ENCODE measurements at places on chromosomes 4 and X. TPM values are rescaled to one million over a fixed set of nuclear protein-coding genes. Genes with fewer than 3 reads are reported as not detected.

Gene NOX1
- total RNA-seq, result not detected

Gene DCAF8L2
- total RNA-seq, result not detected

Gene S100P
- total RNA-seq, result 15.7 TPM

Gene SFRP2
- total RNA-seq, result 2.4 TPM

Gene CD38
- 0.49 TPM for total RNA-seq

Gene NHSL2
- total RNA-seq, result 1.0 TPM

Gene SPATA18
- total RNA-seq, result 3.7 TPM

Gene SPOCK3
- total RNA-seq, result 0.35 TPM

Gene PAGE5
- not detected for total RNA-seq

Gene BMPR1B
- 2.4 TPM for total RNA-seq

- no peaks in the 10 kb centered on the region for H3K4me1 ChIP-seq
- DNase-seq, result no peak
- no peak overlapping the region for H3K27ac ChIP-seq
- H3K27me3 ChIP-seq, result no peaks in the 10 kb centered on the region
Measured at GRCh38 chr4:33551244-33551643, 2693.1 kb downstream of the ARAP2 start.

GRCh38 chr4:185508181-185508580, 27.1 kb downstream of the PDLIM3 start:
- H3K27ac ChIP-seq, result no peak overlapping the region
- H3K4me3 ChIP-seq, result no peak overlapping the region
- H3K27me3 ChIP-seq, result no peaks in the 10 kb centered on the region
- no peak for DNase-seq
- H3K4me1 ChIP-seq, result no peaks in the 10 kb centered on the region

DNA sequence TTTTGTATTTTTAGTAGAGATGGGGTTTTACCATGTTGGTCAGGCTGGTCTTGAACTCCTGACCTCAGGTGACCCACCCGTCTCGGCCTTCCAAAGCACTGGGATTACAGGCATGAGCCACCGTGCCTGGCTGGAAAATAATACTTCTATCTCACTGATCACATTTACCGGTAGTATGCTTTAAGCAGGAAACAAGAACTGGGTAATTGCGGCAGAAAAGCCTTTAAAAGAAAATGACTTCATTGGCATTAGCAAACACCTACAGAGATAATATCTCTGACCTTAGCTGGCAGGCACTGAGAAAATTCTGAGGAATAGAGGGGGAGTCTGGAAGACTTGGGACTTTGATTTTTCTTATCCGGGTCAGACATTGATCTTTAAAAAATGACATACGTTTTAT, 78.5 kb downstream of the SHROOM3 start:
- H3K4me1 ChIP-seq, result peaks cover 12% of the 10 kb centered on the region
- no peak for DNase-seq
- H3K27me3 ChIP-seq, result no peaks in the 10 kb centered on the region
- no peaks in the 10 kb centered on the region for H3K36me3 ChIP-seq

GRCh38 chr4:135731682-135732081, 1530.1 kb upstream of the PABPC4L start:
- H3K36me3 ChIP-seq, result no peaks in the 10 kb centered on the region
- no peak for DNase-seq
- H3K27me3 ChIP-seq, result no peaks in the 10 kb centered on the region

DNA sequence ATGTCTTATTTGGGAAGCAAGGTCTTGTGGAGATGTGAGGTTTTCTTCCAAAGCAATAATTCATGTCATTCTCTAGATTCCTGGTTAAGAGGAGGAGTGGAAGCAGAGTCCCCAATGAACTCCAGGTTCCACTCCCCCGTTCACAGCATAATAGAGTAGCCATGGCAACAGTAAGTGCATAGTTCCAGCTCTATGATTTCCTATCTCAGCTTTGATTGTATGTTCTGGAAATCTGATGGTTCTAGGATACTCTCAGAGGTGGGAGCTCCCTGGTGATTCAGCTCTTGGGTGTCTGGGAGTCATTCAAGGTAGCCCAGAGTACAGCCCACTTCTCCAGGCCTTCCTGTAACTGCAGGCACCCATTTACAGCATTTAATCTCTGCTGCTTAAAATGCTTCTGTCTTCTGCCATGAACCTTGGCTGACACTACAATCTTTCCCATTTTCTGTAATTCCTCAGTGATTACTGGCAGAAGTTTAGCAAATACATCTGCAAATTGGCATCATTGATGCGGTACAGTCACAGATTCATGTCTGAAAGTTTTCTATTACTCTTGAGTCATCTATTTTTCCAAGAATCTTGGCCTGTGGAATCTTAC, 242.0 kb downstream of the MAPK10 start:
- H3K27ac ChIP-seq, result no peak overlapping the region
- no peak for DNase-seq
- H3K27me3 ChIP-seq, result no peaks in the 10 kb centered on the region

DNA sequence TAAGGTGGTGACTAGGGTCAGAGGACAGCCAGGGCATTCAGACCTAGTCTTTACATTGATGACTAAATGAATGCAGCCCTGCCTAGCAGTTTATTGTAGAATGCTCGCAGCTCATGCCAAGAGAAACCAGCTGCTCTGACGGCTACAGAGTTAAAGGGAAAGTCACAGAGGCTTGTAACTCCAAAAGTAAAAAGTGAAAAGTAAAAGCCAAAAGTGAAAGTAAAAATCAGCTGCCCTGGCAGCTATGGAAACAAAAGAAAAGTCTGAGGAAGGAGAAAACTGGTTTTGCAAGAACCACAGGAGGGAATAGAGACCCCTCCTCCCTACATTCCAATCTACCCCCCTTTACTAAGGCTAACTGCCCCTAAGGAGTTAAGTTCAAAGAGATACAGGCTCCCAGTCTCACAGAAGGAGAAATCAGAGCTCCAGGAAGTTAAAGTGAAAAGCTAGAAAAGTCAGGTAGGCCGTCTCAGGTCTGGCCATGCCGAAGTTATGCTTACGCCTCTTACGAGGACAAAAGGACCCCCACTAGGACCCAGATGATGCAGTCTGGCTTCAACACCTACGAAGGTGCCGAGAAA, 6.0 kb downstream of the GAGE10 start:
- peak overlapping the region; percentile 63 for H3K27ac ChIP-seq
- H3K4me1 ChIP-seq, result no peaks in the 10 kb centered on the region
- no peaks in the 10 kb centered on the region for H3K27me3 ChIP-seq
- H3K4me3 ChIP-seq, result no peak overlapping the region
- H3K36me3 ChIP-seq, result no peaks in the 10 kb centered on the region

DNA sequence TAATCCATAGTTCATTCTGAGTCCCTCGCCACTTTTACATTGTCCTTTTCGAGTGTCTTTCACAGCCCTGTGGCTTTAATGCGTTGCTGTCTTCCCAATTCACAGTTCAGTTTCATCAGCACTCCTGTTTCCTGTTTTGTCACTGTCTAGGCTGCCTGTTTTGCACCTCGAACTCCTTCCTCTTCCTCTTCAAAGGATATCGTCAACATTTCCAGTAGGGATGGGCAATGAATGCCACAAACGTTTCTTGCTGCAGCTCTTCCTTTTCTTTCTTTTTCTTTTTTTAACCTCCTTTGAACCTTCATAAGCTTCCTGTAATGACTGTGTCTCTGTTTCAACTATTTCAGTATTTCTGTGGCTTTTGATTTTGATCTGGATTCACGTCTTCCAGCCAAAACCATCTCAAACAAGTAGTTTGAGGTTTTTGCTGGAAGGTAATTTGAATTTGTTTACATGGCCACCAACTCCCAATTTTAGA, 105.4 kb downstream of the ANXA3 start:
- H3K36me3 ChIP-seq, result no peaks in the 10 kb centered on the region
- no peaks in the 10 kb centered on the region for H3K27me3 ChIP-seq
- no peak overlapping the region for H3K4me3 ChIP-seq
- H3K4me1 ChIP-seq, result no peaks in the 10 kb centered on the region

DNA sequence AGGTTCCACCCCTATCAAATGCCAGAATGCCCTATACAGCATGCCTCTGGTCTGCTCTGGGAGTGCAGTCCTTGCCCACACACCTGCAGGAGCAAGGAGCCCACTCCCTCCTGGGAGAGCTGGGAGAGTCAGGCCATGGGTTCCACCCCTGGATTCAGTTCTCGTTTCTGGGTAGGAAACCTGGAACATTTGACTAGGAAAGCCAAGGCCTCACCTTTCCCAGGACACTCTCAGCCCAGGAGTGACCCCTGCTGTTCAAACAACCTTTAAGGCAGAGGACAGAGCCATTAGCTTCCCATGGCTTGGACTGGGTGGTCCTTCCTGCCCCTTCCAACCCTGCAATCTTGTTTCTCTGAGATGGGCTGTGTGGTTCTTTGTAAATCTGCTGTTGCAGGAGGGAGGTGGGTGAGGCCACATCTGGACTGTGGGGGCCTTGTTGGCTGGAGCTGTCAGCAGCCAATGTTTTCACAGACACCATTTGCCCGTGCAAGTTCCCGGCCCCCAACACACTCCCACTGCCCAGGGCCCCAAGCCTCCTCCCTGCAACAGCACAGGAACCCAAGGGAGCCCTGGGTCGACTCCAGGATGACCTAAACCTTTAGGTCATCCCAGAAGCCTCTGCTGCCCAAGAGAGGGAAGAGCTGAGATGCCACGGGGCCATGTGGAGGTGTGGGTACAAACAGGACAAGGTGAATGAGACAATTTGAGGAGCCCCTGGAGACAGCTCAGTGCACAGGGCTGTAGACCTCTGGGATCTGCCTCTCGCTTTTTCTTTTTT, 104.4 kb downstream of the PJA1 start:
- peak; percentile 43 for DNase-seq
- no peak overlapping the region for H3K27ac ChIP-seq
- no peaks in the 10 kb centered on the region for H3K36me3 ChIP-seq
- no peaks in the 10 kb centered on the region for H3K4me1 ChIP-seq

- no peak overlapping the region for H3K4me3 ChIP-seq
- no peak for DNase-seq
- no peaks in the 10 kb centered on the region for H3K4me1 ChIP-seq
- peak overlapping the region; percentile 80 for H3K27ac ChIP-seq
Measured at GRCh38 chrX:13120017-13120416, 75.6 kb upstream of the FAM9C start.

DNA sequence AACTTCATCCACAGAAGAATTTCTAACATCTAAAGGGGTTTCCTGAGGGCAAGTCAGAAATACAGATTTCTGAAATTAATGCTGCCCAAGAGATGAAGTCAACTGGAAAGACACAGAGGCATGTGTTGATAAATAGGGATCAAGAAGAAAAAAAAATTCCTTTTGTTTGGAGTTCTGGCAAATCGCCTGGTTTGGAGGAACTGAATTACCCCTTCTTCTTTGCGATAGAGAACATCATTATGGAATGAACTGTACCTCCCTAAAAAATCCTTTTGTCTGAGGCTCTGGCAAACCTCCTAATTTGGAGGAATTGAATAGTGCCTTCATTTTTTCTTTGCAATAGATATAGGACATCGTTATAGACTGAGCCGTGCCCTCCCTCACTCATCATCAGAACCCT, 200.9 kb downstream of the DHRSX start:
- no peak for DNase-seq
- no peak overlapping the region for H3K27ac ChIP-seq
- H3K4me1 ChIP-seq, result no peaks in the 10 kb centered on the region
- no peaks in the 10 kb centered on the region for H3K36me3 ChIP-seq

DNA sequence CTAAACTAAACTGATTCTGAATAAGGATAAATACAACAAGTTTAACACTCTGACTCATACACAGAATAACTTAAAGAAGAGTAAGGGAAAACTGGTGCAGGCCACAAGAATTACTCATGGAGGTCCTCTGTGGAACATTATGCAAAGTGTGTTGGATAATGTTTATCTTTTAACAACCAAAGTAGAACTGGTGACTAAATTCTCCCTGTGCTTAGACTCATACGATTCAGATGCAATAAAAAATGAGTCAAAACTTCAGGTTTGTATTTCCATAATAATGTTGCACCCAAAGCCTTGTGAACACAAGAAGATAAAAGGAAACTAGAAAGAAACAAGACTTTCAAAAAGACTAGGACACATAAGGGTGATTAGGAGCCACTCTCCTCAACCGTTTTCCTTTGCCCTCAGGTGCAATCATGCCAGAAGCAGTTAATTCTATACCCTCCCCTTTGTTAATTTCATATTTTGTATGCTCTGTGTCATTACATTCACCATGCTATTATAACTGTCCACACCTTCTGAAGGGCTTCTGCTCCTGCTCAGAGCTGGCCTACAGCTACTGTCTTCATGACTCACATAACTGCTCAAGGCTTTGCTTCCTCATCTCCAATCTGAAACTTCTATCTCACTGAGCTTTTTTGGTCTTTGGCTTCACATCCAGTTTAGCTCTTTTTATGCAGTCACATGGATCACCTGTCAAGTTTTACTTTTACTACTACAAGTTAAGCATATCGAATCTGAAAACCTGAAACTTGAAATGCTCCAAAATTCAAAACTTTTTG, 60.2 kb downstream of the KCNIP4 start:
- H3K36me3 ChIP-seq, result no peaks in the 10 kb centered on the region
- no peaks in the 10 kb centered on the region for H3K27me3 ChIP-seq
- no peak for DNase-seq
- H3K4me1 ChIP-seq, result no peaks in the 10 kb centered on the region
- no peak overlapping the region for H3K27ac ChIP-seq

- DNase-seq, result no peak
- no peak overlapping the region for H3K4me3 ChIP-seq
- H3K27me3 ChIP-seq, result no peaks in the 10 kb centered on the region
- no peaks in the 10 kb centered on the region for H3K36me3 ChIP-seq
Measured at GRCh38 chrX:68443155-68443868, 10.0 kb upstream of the OPHN1 start.

GRCh38 chrX:129512409-129512808, 10.9 kb downstream of the SMARCA1 start:
- no peaks in the 10 kb centered on the region for H3K36me3 ChIP-seq
- DNase-seq, result no peak
- H3K27me3 ChIP-seq, result no peaks in the 10 kb centered on the region
- H3K4me1 ChIP-seq, result no peaks in the 10 kb centered on the region
- H3K27ac ChIP-seq, result no peak overlapping the region
- no peak overlapping the region for H3K4me3 ChIP-seq

GRCh38 chr4:184228056-184228705, 10.5 kb upstream of the ENPP6 start:
- H3K27ac ChIP-seq, result no peak overlapping the region
- H3K4me3 ChIP-seq, result no peak overlapping the region
- H3K4me1 ChIP-seq, result no peaks in the 10 kb centered on the region
- no peak for DNase-seq

GRCh38 chrX:153908219-153908860, 3.9 kb downstream of the AVPR2 start:
- H3K27ac ChIP-seq, result no peak overlapping the region
- no peaks in the 10 kb centered on the region for H3K27me3 ChIP-seq
- H3K4me3 ChIP-seq, result no peak overlapping the region

GRCh38 chr4:167052631-167053091, 181.6 kb downstream of the SPOCK3 start:
- no peak for DNase-seq
- no peaks in the 10 kb centered on the region for H3K27me3 ChIP-seq
- no peak overlapping the region for H3K4me3 ChIP-seq
- no peaks in the 10 kb centered on the region for H3K4me1 ChIP-seq
- no peak overlapping the region for H3K27ac ChIP-seq

DNA sequence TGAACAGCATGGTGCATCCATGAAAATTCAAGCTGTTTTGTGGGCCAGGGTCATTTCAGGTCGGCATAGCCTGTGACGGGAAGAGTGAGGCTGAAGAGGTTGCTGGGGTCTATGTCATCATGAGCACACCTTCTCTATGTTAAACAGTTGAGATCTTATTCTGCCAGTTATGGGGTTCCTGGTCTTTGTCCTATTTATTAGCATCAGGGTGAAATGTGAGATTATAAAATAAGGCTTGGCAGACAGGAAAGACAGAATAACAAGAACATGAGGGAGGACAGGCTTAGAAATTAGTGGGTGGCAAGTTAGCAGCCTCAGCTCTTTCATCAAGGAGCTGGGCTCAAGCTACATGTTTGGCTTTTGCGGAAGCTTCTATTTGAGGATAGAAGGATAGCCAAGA, 51.7 kb upstream of the CLNK start:
- no peak overlapping the region for H3K4me3 ChIP-seq
- no peaks in the 10 kb centered on the region for H3K36me3 ChIP-seq
- DNase-seq, result no peak
- no peak overlapping the region for H3K27ac ChIP-seq
